ENCODE measurements at places on chromosomes 6 and 20.

DNA sequence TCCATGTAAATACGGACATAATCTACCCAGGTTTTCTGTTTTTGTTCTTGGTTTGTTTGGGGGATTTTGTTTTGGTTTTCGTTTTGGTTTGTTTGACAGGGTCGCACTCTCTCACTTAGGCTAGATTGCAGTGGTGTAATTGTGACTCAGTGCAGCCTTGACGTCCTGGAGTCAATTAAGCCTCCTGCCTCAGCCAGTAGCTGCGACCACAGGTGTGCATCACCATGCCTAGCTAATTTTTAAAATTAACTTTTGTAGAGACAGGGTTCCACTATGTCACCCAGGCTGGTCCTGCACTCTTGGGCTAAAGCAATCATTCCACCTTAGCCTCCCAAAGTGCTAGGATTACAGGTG lies 37.8 kb upstream of the EYA4 start:
- DNase-seq: no peak

- DNase-seq: no peak
Measured at GRCh38 chr6:114619621-114620200, 276.9 kb upstream of the HS3ST5 start.

DNA sequence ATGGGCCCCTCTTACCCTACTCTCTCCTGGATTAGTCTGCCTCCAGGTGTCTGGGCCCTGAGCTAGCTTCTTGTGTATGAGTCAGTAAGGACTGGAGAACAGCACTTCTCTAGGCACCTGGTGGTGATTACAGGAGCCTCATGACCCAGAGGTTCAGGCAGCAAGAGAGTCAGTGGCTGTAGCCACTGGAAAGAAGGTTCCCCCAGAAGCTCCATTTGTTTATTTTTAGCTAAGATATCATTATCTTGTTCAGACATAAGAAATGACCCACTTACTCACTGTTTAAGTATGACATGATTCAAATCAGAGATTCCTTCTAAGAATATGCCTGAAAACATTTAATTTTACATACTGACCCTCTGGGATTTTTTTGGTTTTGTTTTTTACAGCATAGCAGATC lies 23.6 kb upstream of the SLC4A11 start:
- no peak for DNase-seq

DNA sequence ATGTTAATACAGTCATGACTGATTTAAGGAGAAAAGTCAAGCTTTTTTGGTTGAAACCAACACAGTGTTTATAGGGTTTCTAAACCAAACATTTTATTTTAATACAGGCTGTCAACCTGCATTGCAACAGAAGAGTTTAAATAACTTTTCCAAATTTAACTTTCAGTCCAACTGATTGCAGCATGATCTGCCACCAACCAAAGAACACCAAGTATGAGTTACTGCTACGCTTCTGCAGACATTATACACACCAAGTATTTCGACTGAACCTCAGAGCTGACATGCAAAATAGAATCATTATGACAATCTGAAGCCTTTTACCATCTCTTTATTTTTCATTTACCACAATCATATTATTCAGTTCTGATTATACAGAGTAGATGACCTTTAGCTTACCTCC lies 151.2 kb upstream of the DST start:
- DNase-seq: no peak

DNA sequence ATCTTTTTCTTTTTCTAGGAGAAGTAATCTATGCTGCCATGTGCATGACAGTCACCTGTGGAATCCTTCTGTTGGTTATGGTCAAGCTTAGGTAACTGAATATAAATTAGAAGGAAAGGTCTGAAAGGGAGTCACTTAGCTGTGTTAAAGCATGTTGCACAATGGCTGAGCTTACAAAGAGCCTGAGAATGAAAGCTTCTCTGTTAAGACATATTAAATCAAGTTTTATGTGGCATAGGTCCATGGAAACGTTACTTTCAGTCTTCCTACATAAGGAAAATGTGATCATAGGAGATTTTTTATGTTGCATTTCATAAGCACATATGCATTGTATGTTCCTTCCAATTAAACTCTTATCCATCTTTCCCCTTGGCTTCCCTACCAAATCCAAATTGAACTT lies 72.1 kb downstream of the GFRAL start:
- no peak for DNase-seq

DNA sequence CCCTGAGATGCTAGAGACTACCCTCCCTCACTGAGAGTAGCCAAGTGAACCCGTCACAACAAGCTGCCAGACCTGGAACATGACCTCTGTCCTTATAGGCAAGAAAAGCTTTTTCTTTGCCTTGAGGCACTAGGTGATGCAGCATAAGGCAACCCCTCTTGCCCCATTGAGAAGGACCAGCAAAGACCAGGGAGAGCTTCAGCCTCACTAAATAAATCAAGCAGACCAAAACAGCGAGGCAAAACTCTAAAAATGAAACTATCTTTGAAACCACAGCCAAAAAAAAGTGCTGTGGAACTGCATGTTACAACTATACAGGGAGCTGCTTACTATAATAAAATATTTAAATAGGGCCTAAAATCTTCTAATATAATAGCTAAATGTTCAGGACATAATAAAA lies 62.6 kb upstream of the FAM83B start:
- DNase-seq: no peak

- DNase-seq: no peak
Measured at GRCh38 chr20:582204-582603, 27.9 kb downstream of the TCF15 start.

DNA sequence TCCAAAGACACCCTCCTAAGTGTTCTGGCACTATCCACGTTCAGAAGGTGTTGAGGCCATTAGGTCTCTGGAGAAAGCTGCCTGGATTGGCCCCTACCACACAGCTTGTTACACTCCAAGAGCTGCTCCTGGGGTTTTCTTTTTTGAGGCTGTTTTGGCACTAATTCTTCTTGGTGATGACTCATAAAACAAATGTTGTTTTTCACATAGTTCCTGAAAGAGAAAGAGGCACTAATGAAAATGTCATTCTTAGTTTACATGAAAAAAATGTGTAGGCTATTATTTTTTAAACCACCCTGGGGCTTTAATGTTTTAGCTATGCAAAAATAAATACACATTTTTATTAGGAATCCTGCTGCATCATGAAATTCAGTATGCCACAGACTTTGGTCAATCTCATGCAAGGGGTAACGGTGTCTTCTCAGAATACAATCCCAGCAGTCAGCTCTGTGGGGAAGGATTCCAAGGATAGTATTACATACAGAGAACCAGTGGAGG lies 38.1 kb downstream of the TBPL1 start:
- DNase-seq: peak; percentile 61

- no peak for DNase-seq
Measured at GRCh38 chr20:34301587-34302311, 1.4 kb downstream of the AHCY start.

DNA sequence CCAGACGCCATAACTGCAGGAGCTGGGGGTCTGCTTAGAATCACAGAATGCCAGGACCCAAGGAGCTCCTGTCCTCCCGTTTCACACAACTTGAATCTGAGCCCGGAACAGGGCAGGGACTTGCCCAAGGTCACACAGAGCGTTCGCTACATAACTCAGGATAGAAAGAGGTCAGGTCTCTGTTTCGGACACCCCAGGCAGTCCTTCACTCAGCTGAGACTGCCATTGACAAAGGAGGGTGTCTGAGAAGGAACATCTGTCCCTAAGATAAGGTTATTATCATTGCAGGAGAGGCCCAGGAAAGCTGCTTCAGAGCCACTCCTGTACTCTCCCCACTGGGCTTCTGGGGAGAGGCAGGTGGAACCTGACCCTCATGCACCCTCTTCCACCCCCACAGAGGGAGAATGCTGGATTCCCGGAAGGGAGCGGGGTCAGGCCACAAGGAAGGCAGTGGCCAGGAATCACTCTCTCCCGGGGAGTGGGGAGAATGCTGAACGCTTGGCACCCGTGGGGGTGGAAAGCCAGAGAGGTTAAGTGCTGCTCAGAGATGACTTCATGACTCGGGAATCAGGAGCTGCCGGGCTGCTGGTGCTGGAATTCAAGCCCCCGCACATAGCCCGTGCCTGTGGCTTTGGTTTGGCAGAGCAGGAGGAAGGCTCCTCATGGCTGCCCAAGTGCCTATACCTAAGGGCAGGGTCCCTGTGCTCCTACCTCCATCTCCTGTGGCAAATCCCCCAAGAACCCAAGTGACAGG lies 10.7 kb downstream of the SDC4 start:
- peak; percentile 96 for DNase-seq

- DNase-seq: peak; percentile 29
Measured at GRCh38 chr6:38436726-38437465, 202.8 kb downstream of the BTBD9 start.

DNA sequence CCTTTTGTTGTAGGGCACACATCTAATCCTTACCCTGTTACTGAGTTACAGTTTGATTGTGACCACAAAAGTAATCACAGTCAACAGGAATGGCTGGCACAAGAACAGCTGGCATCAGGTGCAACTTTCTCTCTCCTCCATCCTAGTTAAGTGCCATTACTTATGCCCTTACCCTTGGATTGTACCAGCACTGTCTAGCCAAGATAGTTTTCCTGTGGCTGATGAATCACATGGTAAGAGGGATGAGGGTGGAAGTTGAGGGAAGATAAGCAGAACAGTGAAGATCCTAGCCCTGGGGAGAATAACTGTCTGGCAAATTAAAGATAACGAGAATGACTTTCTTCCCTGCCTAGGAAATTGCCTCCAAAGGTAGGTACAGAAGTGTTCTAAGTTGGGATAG lies 42.0 kb downstream of the RNF217 start:
- no peak for DNase-seq

DNA sequence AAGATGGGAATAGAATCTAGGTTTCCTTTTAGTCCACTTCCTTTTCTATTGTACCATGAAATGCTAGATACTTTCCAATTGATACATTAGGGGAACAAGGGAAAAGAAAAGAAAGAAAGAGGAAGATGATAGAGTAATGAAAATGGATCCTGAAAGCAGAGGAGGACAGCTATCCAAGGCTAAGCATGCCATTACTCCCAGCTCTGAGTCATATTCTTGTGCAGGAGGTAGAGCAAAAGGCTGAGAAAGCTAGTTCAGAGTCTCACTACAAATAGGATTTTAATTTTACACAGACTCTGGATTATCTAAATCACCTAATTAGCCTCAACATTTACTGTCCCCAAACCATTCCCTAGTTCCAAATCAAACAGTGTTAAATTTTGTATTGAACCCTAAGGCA lies 23.6 kb downstream of the RWDD2A start:
- no peak for DNase-seq

- DNase-seq: peak; percentile 78
Measured at GRCh38 chr6:135576055-135576454, 78.5 kb upstream of the AHI1 start.

- DNase-seq: no peak
Measured at GRCh38 chr6:33313105-33313708, 671 bp downstream of the TAPBP start.

- peak; percentile 77 for DNase-seq
Measured at GRCh38 chr20:26209171-26209941, 512.7 kb upstream of the ZNF337 start.

- no peak for DNase-seq
Measured at GRCh38 chr20:11281240-11281639, 607.4 kb upstream of the JAG1 start.

- DNase-seq: peak; percentile 48
Measured at GRCh38 chr6:33075568-33076405, at the start of gene HLA-DPB1. Gene HLA-DPB1 (plus strand): TSS chr6:33075990. CDS start chr6:33076042, 52 bp downstream.

- no peak for DNase-seq
Measured at GRCh38 chr6:123016431-123017103, 20.5 kb downstream of the CLVS2 start.

DNA sequence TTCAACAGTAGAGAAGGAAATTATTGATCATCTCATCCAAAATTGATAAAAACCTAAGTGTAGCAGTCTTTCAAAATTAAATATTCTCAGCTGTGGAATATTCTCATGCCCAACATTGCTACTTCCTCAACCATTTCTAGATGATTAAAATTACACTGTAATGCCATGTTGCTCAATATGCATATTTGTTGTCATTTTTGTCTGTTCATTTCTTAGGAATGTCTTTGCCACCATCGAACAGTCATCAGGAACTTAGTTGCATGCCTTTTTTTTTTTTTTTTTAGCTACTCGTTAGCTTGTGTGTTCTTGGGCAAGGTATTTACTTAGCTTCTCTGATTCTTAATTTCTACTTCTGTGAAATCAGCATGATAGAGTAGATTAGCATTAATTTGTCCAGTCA lies 188.6 kb downstream of the DTNBP1 start:
- DNase-seq: peak; percentile 93

- DNase-seq: no peak
Measured at GRCh38 chr6:11486486-11486885, 51.1 kb upstream of the TMEM170B start.

DNA sequence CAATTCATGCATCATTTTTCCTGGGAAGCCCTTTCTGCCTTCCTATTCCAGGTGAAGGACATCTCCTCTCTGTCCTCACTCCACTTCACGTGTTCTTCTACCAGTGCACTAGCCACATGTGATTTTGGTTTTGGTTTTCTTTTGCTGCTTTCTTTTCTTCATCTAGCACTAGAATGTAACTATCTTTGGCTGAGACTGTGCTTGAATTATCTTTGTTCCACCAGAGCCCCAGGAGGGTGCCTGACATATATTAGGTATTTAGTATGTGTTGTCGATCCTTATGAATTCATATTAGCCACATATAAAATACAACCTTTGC lies 79.9 kb downstream of the VGLL2 start:
- DNase-seq: no peak

DNA sequence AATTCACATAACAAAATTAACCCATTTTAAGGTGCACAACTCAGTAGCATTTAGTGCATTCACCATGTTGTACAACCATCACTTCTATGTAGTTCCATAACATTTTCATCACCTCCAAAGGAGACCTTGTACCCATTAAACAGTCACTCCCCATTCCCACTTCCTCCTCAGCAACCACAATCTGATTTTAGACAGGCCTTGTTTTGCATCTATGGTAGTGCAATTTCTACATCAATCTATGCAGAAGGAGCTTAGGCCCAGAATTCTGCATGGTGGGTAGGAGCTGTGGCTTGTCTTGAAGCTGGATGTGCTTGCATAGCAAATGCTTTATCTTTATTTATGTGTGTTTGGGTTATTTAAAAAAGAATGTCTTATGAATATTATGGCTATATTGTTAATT lies 13.5 kb upstream of the HLA-DQA1 start:
- no peak for DNase-seq

GRCh38 chr20:43583133-43583864 lies 7.4 kb upstream of the IFT52 start:
- DNase-seq: no peak

DNA sequence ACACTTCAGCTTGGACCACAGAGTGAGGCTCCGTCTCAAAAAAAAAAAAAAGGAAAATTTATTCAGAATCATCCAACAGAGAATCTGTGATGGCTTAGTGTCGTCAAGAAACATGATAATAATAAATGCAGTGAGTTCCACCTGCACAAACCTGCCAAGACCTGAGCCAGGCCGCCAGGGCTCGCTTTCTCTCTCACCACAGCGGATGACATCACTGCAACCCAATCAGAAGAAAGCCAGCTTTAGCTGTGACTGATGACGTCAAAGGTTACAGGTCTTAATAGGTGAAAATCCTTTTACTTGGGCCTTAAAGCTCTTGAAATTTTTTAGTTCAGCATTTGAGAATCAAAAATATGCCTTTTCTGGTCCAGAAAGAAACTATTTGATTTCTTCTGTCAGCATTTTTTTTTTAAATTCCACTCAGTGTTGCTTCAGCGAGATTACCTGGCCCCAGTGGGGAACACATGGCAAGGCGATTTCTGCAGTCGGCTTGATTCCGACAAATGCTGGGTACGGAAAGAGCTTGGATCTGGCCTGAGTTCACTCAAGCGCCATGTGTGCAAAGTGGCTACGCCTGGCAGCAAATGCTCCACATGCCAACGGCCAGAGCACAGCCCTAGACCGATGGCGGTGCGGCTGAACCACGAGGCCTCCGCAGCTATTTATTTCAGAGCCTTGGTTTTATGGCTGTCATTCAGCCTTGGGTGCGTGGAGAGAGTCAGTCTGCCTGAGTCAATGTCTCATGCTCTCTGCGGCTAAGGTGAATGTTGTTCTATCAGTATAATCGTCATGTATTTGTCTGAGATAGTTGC lies 105.7 kb upstream of the QKI start:
- DNase-seq: no peak
